RPMI7951 (cell line): ENCODE measurements at places on chromosomes 3 and 15. TPM values are rescaled to one million over a fixed set of nuclear protein-coding genes. Genes with fewer than 3 reads are reported as not detected.

Gene UBL7
- 96.5 and 121 TPM in 2 replicates for total RNA-seq

Gene HIGD2B
- total RNA-seq, result not detected in 2 replicates

Gene C3orf49
- not detected in 2 replicates for total RNA-seq

Gene AP4E1
- total RNA-seq, result 11.2 and 11.7 TPM in 2 replicates

Gene RETNLB
- total RNA-seq, result not detected in 2 replicates

Gene NR2E3
- not detected in 2 replicates for total RNA-seq
